OCI-LY7 (cell line): ENCODE measurements at places on chromosomes 5 and 9.
A peak's percentile ranks its signal among the peaks of the same experiment; 100 is the strongest.

GRCh38 chr9:1979741-1980367 is 35.3 kb upstream of the SMARCA2 start:
- no peak for DNase-seq

GRCh38 chr9:77374266-77374665 is 196.9 kb downstream of the VPS13A start:
- no peak for DNase-seq

DNA sequence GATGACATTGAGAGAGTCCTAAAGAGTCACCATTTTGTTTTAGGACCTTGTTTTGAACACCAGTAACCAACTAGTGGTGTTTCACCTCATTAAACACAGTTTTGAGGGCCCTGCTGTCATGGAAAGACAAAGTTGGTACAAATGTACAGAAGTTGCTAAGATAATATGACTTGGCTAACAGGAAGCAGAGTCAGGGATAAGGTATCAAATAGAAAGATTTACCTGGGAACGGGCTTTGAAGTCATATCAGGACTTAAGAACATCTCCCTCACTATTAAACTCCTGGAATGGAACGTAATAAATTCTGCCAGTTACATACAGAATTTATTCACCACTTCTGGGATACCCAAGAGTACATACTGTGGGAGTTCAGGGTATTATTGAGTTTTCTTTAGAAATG is 115.6 kb downstream of the SNCAIP start:
- DNase-seq: no peak

DNA sequence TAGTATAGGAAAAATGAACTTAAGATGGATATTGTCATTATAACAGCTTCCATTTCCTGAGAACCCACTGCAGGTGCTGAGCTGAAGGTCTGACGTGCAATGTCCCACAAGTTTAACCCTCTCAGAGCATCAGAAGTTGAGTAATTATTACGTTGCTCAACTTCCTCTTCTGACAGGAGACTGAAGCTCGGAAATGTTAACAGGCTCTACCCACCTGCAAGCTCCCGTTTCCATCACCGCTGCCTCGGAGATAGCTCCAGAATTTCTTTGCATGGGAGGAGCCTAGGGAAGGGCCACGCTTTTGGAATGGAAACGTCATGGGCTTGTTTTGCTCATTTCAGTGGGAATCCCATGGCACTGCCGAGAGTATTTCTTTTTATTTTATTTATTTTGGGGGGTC is 1.0 kb upstream of the NTMT1 start:
- DNase-seq: peak; percentile 73
